Mesendoderm (in vitro differentiated cells): ENCODE measurements at places on chromosomes 3 and 15.

- no peak overlapping the region for H3K27ac ChIP-seq
- no peaks in the 10 kb centered on the region for H3K4me1 ChIP-seq
- H3K4me3 ChIP-seq, result no peak overlapping the region
Measured at GRCh38 chr3:120769436-120769835, 26.9 kb downstream of the GTF2E1 start.

DNA sequence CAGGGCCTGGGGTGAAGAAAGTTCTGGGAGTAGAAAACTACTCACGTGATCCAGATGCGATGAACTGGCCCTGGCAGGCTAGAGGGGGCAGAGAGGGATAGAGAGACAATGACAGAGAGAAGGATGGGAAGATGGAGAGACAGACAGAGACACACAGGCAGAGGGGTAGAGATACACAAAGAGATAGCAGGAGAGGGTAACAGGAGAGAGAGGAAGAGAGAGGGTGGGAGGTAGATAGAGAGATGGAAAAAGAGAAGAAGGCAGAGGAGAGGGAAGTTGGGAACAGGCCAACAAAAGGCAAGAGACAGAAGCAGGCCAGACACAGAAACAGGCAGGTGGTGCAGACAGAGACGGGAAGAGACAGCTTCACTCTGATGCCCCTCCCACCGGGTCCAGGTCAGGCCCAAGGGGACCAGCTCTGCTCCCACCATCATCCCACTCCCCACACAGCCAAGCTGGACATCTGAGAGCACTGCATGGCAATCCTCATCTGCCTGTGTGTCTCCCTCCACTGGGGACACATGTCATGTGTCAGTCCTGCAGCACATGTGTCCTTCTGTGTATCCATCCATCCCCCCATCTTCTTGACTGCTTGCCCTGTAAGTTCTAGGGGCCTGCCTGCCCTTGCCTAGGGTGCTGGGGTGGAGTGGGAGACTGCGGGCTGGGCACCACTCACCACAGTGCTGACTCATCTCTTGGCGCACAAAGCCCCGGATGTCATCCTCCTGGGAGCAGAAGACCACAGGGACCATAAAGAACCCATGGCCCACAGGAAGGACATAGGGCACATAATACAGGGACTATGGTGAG, 2.2 kb upstream of the UCN2 start:
- no peaks in the 10 kb centered on the region for H3K36me3 ChIP-seq
- H3K4me3 ChIP-seq, result no peak overlapping the region
- no peak overlapping the region for H3K27ac ChIP-seq

DNA sequence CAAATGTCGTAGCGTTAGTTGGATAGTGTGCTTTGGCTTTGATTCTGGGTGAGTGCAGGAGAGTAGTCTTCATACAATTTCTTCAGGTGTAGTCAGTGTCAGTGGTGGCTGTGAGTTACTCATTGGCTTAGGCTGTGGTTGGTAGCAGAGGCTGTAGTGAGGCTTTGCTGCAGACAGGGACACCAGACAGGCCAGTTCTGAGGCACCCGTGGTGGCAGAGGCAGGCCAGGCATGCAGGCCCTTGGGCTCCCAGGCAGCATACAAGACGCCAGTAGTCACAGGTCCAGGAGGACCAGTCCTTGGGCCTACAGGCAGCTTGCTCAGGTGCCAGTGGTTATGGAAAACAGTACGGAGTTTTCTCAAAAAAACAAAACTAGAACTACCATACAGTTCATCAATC, 61.3 kb downstream of the DMXL2 start:
- peak; percentile 53 for DNase-seq
- no peaks in the 10 kb centered on the region for H3K4me1 ChIP-seq
- H3K27me3 ChIP-seq, result no peaks in the 10 kb centered on the region
- H3K36me3 ChIP-seq, result no peaks in the 10 kb centered on the region

DNA sequence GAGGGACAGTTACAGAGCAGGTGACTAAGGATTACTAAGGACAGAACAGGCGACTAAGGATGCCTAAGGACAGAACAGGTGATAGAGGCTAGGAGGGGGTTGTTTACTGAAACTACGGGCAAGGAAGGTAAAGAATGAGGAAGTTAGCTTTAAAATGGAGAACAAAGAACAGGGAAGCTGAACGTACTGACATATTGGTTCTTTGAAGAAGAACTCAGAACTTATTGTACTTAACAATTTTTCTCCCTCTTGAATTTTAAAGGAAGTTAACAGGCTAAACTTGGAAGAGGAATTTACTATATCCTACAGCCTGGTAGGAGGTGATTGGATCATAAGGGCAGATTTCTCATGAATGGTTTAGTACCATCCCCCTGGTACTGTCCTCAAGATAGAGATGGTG, 290.2 kb downstream of the SHQ1 start:
- no peak for DNase-seq
- H3K36me3 ChIP-seq, result no peaks in the 10 kb centered on the region
- H3K4me1 ChIP-seq, result peaks cover 3% of the 10 kb centered on the region
- H3K27ac ChIP-seq, result no peak overlapping the region

DNA sequence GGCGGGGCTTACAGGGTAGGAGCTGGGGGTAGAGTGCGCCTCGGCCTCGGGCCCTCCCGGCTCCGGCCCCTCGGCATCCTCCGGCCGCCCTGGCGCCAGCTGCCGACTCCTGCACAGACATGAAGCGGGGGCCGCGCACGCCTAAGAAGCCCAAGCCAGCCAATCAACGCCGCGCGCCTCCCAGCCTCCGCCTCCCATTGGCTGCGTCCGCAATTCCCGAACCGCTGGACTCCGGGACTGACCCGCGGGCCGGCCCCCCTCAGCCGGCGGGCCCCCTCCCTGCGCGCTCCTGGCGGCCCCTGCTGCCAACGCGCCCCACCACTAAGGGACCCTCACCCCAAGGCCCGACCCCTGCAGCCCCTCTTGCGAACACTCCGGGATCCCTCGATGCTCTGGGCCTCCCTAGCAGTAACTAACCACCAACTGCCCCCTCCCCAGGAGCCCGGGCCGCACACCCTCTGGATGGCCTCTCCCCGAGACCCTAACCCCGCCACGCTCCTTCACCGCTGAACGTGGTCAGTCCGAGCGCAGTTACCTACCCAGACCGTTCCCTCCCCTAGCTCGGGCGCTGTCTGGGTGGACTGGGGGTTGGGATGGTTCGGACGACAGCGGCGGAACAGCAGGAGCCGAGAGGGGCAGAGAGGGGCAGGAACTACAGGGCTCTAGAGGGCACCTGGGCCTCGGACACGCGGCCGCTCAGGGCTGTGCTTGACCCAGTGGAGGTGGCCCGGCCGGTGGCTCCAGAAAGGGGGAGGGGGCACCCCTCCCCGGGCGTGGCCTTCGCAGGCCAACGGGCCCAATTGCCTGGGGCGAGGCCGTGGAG, 5.0 kb downstream of the GATA2 start:
- H3K4me1 ChIP-seq, result peaks cover 13% of the 10 kb centered on the region
- no peak overlapping the region for H3K27ac ChIP-seq
- peak; percentile 94 for DNase-seq
- peak overlapping the region; percentile 30 for H3K4me3 ChIP-seq
- peaks cover 46% of the 10 kb centered on the region for H3K27me3 ChIP-seq

- H3K27ac ChIP-seq, result no peak overlapping the region
- H3K27me3 ChIP-seq, result no peaks in the 10 kb centered on the region
- peaks cover 6% of the 10 kb centered on the region for H3K4me1 ChIP-seq
- peak; percentile 91 for DNase-seq
- H3K36me3 ChIP-seq, result no peaks in the 10 kb centered on the region
- H3K4me3 ChIP-seq, result no peak overlapping the region
Measured at GRCh38 chr15:75775296-75776064, 62.8 kb upstream of the CSPG4 start.

GRCh38 chr3:148600902-148601765, 96.6 kb upstream of the AGTR1 start:
- DNase-seq, result peak; percentile 26
- H3K27ac ChIP-seq, result no peak overlapping the region
- no peaks in the 10 kb centered on the region for H3K36me3 ChIP-seq
- no peaks in the 10 kb centered on the region for H3K27me3 ChIP-seq
- H3K4me3 ChIP-seq, result no peak overlapping the region

DNA sequence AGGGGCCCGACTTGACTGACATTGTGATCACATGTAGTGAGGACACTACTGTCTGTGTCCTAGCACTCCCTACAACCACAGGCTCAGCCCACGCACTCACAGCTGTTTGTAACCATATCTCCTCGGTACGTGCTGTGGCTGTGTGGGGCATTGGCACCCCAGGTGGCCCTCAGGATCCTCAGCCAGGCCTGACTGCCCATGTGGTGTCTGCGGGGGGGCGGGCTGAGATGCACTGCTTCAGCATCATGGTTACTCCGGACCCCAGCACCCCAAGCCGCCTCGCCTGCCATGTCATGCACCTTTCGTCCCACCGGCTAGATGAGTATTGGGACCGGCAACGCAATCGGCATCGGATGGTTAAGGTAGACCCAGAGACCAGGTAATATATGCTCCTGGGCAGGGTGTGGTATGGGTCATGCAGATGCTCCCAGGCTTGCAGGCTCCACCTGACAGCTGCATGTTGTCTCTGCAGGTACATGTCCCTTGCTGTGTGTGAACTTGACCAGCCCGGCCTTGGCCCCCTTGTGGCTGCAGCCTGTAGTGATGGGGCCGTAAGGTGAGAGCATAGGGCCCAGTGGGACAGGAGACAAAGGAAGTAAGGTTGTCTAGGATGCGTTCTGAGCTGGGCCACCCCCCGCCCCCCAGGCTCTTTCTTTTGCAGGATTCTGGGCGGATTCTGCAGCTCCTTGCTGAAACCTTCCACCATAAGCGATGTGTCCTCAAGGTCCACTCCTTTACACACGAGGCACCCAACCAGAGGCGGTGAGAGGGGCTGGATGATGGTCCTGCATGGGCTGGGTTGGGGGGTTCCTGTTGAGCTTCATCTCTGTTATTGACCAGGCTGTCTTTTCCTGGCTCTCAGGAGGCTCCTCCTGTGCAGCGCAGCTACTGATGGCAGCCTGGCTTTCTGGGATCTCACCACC, 4.4 kb downstream of the DALRD3 start:
- peaks cover 3% of the 10 kb centered on the region for H3K4me1 ChIP-seq
- H3K27me3 ChIP-seq, result no peaks in the 10 kb centered on the region
- H3K27ac ChIP-seq, result no peak overlapping the region
- peak; percentile 89 for DNase-seq

DNA sequence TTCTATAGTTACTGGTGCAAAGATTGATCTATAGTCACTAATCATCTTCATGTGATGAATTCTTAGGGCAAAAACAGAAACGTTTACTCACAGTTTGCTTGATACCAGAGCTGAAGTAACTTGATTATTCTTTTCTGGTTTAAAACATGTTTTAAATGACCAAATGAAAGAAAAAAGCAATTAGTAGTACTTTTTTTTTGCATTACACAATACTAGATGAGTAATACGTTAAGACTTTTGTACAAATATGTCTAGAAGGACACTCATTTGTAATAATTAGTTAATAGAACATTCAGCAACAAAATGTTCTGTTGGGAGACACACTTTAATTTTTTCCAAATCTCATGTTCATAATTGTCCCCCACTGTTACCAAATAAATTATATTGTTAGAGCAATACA, 523.2 kb downstream of the SOX2 start:
- H3K4me1 ChIP-seq, result no peaks in the 10 kb centered on the region
- no peak overlapping the region for H3K27ac ChIP-seq
- H3K36me3 ChIP-seq, result no peaks in the 10 kb centered on the region
- H3K4me3 ChIP-seq, result no peak overlapping the region

GRCh38 chr15:52255008-52255407, 40.6 kb downstream of the MYO5C start:
- no peak for DNase-seq
- H3K36me3 ChIP-seq, result no peaks in the 10 kb centered on the region
- no peaks in the 10 kb centered on the region for H3K4me1 ChIP-seq
- H3K27ac ChIP-seq, result no peak overlapping the region

- no peak for DNase-seq
- H3K4me1 ChIP-seq, result no peaks in the 10 kb centered on the region
- H3K4me3 ChIP-seq, result no peak overlapping the region
- no peak overlapping the region for H3K27ac ChIP-seq
- no peaks in the 10 kb centered on the region for H3K27me3 ChIP-seq
Measured at GRCh38 chr15:41480396-41481140, 13.1 kb upstream of the ITPKA start.

GRCh38 chr3:50519471-50520089, 16.1 kb upstream of the CACNA2D2 start:
- no peaks in the 10 kb centered on the region for H3K27me3 ChIP-seq

- no peak overlapping the region for H3K27ac ChIP-seq
- no peak for DNase-seq
- peaks cover 2% of the 10 kb centered on the region for H3K4me1 ChIP-seq
- no peaks in the 10 kb centered on the region for H3K27me3 ChIP-seq
Measured at GRCh38 chr15:60843482-60843881, 364.5 kb upstream of the ICE2 start.

- no peak for DNase-seq
- no peaks in the 10 kb centered on the region for H3K27me3 ChIP-seq
- no peak overlapping the region for H3K4me3 ChIP-seq
Measured at GRCh38 chr3:194277786-194278130, 73.4 kb downstream of the CPN2 start.

GRCh38 chr3:188415196-188415595, 261.2 kb downstream of the LPP start:
- H3K4me1 ChIP-seq, result no peaks in the 10 kb centered on the region
- no peak overlapping the region for H3K27ac ChIP-seq
- no peaks in the 10 kb centered on the region for H3K36me3 ChIP-seq
- no peaks in the 10 kb centered on the region for H3K27me3 ChIP-seq
- DNase-seq, result no peak

DNA sequence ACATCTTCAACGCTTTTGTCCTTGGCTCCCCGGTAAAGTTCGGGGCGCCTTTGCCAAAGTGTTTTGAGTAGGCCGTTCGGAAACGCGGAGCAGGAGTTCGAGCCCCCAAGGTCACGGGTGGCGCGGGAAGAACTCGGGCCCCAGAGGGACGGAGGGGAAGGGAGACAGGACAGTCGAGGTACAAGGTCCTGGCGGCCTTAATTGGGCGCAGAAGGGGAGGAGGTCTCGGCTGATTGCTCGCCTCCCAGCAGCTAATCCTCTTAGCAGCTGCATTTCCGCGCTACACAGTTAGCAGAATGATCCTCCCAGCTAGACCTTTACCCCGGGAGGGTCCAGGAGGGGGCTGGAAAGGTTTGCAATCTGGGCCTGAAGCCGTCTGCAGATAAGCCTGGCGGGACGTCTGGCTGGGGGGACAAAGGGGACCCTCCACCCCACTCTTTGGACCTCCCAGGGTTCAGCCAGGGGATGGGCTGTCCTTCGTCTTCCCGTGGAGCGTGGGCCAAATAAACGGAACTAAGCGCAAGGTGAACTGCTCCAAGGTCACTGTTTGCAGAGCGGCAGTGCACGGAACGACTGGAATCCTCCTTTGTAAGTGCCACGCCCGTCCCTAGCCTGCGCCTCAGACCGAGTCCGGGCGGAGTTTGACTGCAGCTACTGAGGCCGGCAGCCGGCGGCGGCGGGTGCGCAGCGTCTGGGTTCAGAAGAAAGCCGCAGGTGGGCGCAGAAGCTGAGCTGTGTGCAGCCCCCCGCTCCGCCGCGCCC, 7.2 kb downstream of the EOMES start:
- H3K27ac ChIP-seq, result peak overlapping the region; percentile 99
- H3K4me3 ChIP-seq, result peak overlapping the region; percentile 39
- DNase-seq, result peak; percentile 96
- H3K4me1 ChIP-seq, result peaks cover 5% of the 10 kb centered on the region
- peaks cover 7% of the 10 kb centered on the region for H3K36me3 ChIP-seq
- H3K27me3 ChIP-seq, result no peaks in the 10 kb centered on the region

- no peak for DNase-seq
- H3K27ac ChIP-seq, result no peak overlapping the region
- H3K4me3 ChIP-seq, result no peak overlapping the region
- H3K36me3 ChIP-seq, result no peaks in the 10 kb centered on the region
Measured at GRCh38 chr3:52086976-52087663, 30.7 kb upstream of the DUSP7 start.

- H3K4me1 ChIP-seq, result peaks cover 5% of the 10 kb centered on the region
- peak overlapping the region; percentile 9 for H3K27ac ChIP-seq
- DNase-seq, result no peak
- no peaks in the 10 kb centered on the region for H3K27me3 ChIP-seq
Measured at GRCh38 chr3:49017229-49017970, 980 bp downstream of the DALRD3 start.

GRCh38 chr15:62059816-62060112, 483 bp downstream of the VPS13C start:
- H3K27ac ChIP-seq, result no peak overlapping the region
- no peaks in the 10 kb centered on the region for H3K36me3 ChIP-seq
- H3K4me3 ChIP-seq, result peak overlapping the region; percentile 65
